AG04450 (cell line): ENCODE measurements at places on chromosomes 5 and 9. TPM values are rescaled to one million over a fixed set of nuclear protein-coding genes. Genes with fewer than 3 reads are reported as not detected.

FOXI1 gene
- polyA plus RNA-seq = not detected in 2 replicates

MARVELD2 gene
- polyA plus RNA-seq = 0.96 and 1.0 TPM in 2 replicates

DNAJB5 gene
- 5.1 and 9.5 TPM in 2 replicates for polyA plus RNA-seq

ZER1 gene
- 28.0 and 38.4 TPM in 2 replicates for polyA plus RNA-seq

DNA sequence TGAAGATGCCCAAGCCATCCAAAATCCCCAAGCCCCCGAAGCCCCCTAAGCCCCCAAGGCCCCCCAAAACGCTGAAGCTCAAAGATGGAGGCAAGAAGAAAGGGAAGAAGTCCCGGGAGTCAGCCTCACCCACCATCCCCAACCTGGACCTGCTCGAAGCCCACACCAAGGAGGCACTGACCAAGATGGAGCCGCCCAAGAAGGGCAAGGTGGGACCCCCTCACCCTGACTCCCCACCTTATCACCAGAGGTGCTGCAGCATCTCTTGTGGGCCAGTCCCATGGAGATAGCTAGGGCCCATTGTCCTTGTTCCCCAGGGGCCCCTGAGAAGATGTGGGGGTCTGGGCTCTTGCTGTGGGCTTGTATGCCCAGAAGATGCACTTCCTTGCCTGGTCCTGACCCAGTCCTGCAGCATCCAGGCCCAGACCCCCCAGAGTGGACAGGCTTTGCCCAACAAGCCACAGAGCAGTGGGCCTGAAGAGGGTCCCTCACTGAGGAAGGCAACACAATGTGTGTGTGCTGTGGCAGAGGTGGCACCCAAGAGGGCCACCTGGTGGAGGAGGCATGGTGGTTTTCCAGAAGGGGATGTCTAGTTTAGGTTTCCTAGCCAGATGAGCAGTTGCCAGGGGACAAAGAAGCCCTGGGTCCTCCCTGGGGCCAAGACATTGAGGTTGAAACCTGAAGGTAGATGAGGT, 84.1 kb downstream of the PHF2 start:
- DNase-seq = no peak

DNA sequence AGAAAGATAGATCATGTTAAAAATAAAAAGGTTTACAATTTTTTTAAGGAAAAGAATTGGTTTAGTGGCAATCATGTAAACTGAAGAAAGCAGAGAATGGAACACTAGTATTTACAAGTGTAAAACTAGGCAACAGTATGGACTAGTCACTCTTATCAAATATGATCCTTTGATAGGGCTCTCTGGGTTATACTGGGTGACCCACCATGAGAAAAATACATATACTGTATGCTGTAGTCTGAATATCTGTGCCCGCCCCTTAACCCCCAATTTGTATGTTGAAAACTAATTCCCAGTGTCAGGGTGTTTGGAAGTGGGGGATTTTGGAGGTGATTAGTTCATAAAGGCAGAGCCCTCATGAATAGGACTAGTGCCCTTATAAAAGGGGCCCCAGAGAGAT, 236.8 kb upstream of the TARS1 start:
- no peak for DNase-seq

GRCh38 chr9:21281275-21281674, 23.8 kb downstream of the IFNA5 start:
- no peak for DNase-seq
